ENCODE measurements at places on chromosomes 5 and 9. TPM values are rescaled to one million over a fixed set of nuclear protein-coding genes. Genes with fewer than 3 reads are reported as not detected.

- no peaks in the 10 kb centered on the region for H3K4me1 ChIP-seq
- no peak overlapping the region for H3K27ac ChIP-seq
- no peak for DNase-seq
- H3K4me3 ChIP-seq, result no peak overlapping the region
Observed at GRCh38 chr9:123724211-123724796, 205.6 kb downstream of the DENND1A start.

DNA sequence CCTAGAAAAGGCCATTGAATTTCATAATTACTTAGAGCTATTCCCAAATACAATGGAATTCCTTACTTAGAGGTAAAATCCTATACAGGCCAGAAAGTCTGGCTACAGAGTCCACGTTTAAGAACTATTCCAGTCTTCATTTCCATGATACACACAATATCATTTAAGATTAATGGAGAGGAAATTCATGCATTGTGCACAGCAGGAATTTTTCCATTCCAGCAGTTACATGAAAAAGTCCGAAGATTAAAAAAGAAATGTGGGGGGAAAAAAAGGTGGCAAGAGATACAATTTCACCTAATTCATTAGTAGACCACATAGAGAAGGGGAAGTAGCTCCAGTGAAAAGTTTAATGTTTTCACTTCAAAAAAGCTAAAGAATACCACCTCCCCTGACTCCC lies 63.1 kb downstream of the CHD1 start:
- H3K4me1 ChIP-seq, result no peaks in the 10 kb centered on the region
- no peak overlapping the region for H3K4me3 ChIP-seq
- no peaks in the 10 kb centered on the region for H3K36me3 ChIP-seq
- H3K27ac ChIP-seq, result no peak overlapping the region

DNA sequence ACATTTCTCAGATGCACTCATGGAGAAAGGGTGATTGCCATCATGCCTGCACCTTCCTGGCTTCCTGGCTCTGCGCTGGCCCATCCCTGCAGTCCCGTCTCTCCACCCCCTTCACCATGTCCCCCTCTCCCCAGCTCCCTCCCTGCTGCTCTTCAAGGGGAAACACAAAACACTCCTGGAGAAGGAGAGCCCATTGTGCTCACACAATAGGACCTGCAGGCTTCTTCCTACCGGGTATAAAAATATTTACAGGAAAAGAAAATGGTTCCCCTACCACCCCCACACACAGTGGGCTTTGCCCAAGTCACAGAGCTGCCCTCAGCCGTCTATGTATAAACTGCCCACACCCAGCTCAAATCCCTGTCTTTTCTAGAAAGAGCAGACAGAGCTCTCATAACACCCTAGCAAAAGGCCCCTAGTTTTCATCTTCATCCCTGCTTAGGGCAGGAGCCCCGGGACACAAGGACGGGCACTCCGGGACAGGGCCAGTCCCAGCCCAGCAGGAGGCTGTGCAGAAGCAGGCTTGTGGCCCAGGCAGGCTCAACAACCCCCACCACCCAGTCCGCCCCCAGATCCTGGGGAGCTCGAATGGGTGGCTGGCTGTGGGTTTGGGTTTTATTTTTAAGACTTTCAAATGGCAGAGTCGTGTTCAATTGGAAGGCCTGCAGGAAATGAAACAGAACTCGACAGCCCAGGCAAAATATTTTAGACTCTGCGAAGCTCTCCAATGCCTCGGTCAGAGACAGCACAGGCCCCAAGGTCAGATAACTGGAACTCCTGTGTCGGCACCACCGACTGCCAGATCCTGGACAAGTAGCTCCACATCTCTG lies 77.3 kb downstream of the LRSAM1 start:
- H3K4me3 ChIP-seq, result no peak overlapping the region
- no peak for DNase-seq
- no peaks in the 10 kb centered on the region for H3K27me3 ChIP-seq
- peaks cover 16% of the 10 kb centered on the region for H3K4me1 ChIP-seq

DNA sequence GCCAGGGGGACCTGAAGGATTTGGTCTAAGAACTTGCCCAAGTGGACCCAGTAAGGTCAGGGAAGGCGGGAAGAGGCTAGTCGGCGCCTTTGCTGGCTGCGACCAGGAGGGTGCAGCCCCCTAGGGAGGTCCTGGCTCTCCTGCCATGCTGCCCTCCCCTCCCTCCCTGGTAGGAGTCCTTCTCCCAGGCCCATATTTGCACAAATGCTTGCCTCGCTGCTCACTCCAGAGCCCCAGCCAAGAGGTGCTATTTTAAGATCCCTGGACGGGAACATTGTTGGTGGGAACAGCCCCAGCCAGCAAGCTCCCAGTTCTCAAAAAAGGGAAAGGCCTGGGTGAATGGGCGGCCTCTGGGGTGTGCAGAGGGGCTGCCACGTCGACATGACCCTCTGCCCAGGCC lies 4.3 kb upstream of the IL17B start:
- peaks cover 49% of the 10 kb centered on the region for H3K4me1 ChIP-seq
- H3K27me3 ChIP-seq, result no peaks in the 10 kb centered on the region
- peak; percentile 52 for DNase-seq
- no peak overlapping the region for H3K4me3 ChIP-seq

DNA sequence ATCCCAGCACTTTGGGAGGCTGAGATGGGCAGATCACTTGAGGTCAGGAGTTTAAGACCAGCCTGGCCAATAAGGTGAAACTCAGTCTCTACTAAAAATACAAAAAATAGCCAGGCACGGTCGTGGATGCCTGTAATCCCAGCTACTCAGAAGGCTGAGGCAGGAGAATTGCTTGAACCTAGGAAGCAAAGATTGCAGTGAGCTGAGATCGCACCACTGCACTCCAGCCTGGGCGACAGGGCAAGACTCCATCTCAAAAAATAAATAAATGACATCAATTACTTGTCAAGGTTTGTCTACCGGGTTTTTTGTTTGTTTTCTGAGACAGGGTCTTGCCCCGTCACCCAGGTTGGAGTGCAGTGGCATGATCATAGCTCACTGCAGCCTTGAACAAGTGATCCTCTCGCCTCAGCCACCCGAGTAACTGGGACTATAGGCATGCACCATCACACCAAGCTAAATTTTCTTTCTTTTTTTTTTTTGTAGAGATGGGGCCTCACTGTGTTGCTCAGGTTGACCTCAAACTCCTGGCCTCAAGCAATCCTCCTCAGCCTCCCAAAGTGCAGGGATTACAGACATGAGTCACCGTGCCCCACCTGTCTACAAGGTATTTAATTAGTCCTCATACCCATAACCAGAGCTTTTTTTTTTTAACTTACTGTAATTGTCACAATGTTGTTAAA lies 64.9 kb downstream of the SUSD1 start:
- no peak overlapping the region for H3K4me3 ChIP-seq
- no peak overlapping the region for H3K27ac ChIP-seq
- no peak for DNase-seq
- H3K4me1 ChIP-seq, result no peaks in the 10 kb centered on the region
- no peaks in the 10 kb centered on the region for H3K36me3 ChIP-seq

- H3K36me3 ChIP-seq, result no peaks in the 10 kb centered on the region
- H3K27me3 ChIP-seq, result no peaks in the 10 kb centered on the region
- no peaks in the 10 kb centered on the region for H3K4me1 ChIP-seq
- no peak overlapping the region for H3K27ac ChIP-seq
- DNase-seq, result no peak
Observed at GRCh38 chr5:155833287-155833686, 493.7 kb upstream of the SGCD start.

GFI1B gene
- total RNA-seq, result not detected

DNA sequence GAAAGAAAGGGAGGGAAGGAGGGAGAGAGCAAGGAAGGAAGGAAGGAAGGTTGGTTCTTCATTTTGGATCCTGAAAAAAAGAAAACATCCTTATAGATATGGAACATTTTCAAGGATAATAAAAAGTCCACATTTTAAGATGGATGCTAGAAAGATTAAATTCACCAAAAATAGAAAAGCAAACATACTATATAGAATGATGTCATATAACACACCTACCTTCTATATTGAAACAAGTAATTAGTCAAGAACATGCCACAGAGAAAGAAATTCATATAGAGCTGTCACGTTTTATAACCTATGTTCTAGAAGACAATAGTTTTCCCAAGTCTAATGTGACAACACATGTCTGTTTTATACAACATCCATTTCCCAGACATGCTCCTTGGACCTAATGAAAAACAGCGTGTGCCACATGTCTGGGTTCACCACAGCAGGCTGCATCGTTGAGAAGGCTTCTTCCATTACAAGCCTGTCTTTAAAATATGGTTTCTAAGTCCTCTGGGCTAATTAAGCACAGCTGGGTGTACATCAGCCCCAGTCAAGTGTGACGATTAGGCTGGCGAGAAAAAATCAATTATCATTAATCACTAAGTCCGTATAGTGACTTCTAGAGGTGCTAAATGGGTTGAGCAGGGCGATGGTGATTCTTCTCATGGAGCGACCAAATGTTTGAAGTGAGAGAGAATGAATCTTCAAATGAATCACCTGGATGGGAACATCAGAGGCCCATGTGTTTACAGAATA lies 301.8 kb downstream of the TLE1 start:
- no peaks in the 10 kb centered on the region for H3K27me3 ChIP-seq
- H3K36me3 ChIP-seq, result no peaks in the 10 kb centered on the region
- DNase-seq, result no peak
- no peak overlapping the region for H3K27ac ChIP-seq
- H3K4me1 ChIP-seq, result no peaks in the 10 kb centered on the region
- no peak overlapping the region for H3K4me3 ChIP-seq
